Left forelimb (tissue), 1 donor: ENCODE measurements at places on chromosomes 16 and 17.

- no peak for DNase-seq
These were observed 27.4 kb upstream of the MSI2 start for GRCh38 chr17:57228911-57229310.

DNA sequence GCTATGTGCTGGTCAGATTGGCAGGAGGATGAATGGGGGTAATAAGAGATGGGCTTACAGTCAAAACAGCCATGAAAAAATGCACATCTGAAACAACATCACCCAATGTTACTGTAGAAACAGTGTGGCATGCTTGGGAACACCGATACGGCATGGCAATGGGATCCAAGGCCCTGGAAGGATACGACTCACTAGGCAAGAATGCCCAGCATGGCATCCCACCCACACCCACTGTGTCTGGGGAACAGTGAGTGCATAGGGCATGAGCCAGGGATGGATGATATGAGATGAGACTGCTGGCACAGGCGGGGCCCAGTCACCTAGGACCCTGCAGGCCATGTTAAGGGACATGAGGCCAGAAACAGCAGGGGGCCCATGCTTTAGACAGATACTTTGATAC, 11.5 kb downstream of the TRIM25 start:
- no peak for DNase-seq

DNA sequence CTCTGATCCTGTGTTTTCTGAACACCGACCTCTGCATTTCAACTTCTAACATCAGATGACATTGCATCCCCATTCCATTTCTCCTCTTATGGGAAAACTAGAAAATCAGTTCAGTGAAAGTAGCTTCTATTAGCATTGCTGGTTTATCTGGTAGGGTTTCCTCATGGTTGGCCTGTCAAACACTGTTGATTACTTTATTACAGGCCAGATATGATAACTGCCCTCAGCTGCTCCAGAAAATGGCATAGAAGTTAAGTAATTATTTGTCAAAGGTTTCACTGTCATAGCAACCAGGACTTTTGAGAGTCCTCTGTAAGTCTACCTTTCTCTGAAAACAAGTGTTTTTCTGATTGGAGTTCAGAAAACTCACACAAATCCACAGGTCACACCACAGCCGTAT, 3.0 kb downstream of the GFOD2 start:
- DNase-seq = no peak

DNA sequence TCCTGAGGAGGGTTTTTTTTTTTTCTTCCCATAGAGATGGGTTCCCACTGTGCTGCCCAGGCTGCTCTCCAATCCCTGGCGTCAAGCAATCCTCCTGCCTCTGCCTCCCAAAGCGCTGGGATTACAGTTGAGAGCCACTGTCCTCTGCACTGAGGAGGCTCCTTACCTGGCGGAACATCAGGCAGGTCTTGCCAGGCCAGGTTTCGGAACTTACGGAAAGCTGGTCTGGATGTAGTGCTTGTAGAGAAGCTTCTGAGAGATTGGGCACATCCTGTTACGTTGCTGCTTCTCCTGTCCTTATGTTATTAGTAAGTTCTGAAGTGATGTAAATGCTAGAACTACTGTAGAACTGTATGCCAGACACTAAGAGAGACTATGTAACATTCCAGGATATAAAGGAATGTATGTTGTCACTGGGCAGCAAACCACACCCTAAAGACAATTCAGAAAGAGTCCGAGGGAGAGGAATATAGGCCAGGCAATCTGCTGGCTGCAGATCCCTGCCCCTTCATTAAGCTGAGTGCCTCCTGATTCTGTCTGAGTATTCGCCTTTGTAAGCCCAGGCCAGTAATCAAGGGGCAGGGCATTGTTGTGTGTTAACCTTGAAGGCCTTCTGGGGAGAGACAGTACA, 21.1 kb downstream of the ETV4 start:
- DNase-seq = no peak

DNA sequence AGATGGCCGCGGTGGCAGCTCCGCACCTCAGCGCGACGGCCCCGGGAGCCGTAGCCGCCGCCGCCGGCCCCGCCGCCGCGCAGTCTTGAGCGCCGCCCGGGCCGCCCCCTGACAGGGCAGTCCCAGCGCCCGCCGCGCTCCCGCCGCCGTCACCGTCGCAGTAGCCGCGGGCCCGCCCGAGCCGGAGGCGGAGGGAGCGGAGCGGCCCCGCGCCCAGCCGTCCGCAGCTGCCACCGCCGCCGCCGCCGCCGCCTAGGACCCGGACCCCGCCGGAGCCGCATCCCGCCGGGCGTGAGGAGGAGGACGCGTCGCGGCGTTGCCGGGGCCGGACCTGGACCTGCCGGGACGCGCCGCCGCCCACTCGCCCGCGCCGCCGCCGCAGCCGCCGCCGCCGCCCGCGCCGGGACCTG, 218 bp downstream of the TNRC6C start:
- DNase-seq = no peak

GRCh38 chr17:41521574-41522261, 3.0 kb upstream of the KRT15 start:
- no peak for DNase-seq

GRCh38 chr16:75621170-75621477, 2.0 kb downstream of the ADAT1 start:
- no peak for DNase-seq
